ENCODE measurements at places on chromosomes 1 and 21.
A peak's percentile ranks its signal among the peaks of the same experiment; 100 is the strongest.

DNA sequence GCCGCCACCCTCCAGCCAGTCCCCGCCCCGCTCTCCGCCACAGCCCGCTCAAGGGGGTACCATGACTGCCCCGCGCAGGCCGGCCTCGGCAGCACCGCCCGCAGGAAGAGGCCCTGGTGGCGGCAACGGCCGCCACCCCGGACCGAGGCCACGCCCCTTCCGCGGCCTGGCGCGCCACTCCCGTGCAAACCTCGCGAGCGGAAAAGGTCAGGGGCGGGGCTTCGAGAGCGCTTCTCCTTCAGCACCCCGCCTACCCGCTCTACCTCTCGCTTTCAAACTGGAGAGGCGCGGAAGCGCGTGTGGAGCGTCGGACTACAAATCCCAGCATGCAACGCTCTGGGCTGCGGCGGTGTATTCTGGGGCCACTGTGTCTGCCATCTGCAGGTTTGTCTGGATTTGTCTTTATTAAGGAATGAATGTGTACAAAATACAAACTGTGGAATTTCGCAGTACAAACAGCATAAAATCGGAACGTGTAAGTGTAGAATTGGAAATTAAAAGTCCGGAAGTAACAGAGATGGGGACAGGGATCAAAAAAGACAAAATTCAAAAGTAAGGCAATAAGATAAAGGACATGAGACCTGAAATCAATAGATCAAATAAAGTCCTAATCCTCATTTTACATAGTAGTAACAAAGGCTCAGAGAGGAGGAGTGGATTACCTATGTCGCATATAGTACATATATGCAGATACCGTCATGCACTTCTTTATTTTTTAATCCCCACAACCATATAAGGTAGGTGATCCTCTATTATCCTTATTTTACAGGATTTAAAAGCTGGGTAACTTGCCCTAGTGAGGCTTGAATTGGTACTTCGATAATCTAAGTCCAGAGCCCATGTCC, 464 bp upstream of the ADSS2 start:
- ATAC-seq, result peak; percentile 98

GRCh38 chr1:41695118-41695745, 210.7 kb upstream of the EDN2 start:
- ATAC-seq, result no peak

DNA sequence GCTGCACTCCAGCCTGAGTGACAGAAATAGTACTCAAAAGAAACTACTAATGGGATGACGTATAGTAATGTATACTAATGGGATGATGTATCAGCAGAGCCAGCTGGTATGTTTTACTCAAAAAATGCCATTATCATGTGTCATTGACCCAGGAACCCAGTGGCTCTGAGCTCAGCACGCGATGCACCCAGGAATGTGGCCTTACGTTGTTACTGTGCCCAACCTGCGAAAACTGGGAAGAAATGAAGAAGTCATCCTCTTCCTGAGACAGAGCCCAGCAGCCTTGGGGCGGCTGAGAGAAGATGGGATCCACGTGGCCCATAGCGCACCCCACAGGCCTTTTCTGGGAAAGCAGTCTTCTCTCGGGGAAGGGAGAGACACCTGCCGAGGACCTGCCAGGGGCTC, 8.8 kb downstream of the UBE2J2 start:
- ATAC-seq, result no peak

- ATAC-seq, result no peak
These were observed 119.2 kb downstream of the ITSN1 start for GRCh38 chr21:33761441-33762036.

DNA sequence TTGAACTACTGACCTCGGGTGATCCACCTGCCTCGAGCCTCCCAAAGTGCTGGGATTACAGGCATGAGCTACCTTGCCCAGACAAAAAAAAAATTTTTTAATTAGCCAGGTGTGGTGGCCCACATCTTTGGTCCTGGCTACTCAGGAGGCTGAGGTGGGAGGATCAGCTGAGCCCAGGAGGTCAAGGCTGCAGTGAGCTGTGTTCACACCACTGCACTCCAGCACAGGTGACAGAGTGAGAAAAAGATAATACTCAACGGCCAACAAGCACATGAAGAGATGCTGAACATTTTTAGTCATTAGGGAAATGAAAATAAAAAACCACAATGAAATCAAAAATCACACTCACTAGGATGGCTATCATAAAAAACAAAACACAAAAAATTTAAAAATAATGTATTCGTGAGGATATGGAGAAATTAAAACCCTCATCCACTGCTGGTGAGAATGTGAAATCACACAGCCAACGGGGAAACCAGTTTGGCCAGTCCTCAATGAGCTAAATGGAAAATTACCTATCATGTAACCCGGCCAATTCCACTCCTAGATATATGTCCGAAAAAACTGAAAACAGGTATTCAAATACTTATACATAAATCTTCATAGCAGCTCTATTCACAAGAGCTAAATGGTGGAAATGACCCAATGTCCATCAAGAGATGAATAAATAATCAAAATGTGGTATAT, 41.2 kb downstream of the ENAH start:
- ATAC-seq, result no peak

GRCh38 chr1:246200738-246201137, 306.3 kb downstream of the SMYD3 start:
- ATAC-seq, result no peak
